ENCODE measurements at places on chromosomes 4 and X.

DNA sequence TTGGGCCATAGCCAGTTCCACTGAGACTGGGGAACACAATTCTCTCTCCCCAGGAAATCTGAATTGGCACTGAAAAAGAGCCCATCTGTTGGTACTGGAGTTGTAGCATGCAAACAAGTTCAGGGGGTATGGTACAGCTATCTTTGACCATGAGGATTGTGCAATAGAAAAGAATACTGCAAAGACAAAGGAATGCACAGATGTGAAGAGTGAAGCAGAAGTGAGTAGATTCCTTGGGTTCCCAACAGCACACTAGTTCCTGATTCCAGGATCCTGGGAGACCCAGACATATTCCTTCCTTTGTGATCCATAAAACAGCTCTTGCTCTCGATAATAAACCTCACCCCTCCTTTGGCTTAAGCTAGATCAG, 43.3 kb upstream of the CTAG2 start:
- no peak for ATAC-seq

- ATAC-seq: no peak
Measured at GRCh38 chr4:180169394-180169793, 2073.8 kb upstream of the TENM3 start.

DNA sequence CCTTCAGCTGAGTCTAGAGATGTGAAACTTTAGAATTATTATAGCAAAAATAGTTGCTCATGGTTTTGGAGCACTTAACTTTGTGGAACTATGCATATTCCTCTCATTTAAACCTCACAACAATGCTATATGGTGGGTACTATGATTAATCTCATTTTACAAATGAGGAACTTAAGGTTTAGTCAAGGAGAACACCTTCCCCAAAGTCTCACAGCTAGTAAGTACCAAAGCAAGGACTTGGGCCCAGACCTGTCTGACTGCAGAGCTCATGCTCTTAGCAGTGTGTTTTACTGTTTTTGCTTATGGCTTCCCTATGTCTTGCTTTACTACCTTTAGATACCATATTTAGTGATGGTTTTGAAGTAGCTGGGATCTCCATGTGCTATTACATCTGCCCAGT, 5.1 kb downstream of the UBE2A start:
- no peak for ATAC-seq

DNA sequence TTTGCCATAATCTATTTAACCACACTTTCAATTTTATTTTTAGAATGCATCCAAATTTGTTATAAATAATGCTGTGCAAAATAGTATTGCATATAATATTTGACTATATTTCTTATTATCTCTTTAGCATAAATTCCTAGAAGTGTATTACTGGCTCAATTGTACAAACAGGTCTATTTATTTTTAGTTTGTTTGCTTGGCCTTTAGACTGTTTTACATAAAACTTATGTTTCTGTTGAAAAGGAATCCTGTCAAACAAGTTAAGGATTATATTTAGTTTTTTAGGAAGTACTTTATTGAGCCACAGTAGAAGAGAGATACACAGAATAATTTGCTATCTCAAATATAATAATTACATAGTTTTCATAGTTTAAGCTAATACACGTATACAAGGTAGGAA, 413.8 kb downstream of the GBA3 start:
- ATAC-seq: no peak

DNA sequence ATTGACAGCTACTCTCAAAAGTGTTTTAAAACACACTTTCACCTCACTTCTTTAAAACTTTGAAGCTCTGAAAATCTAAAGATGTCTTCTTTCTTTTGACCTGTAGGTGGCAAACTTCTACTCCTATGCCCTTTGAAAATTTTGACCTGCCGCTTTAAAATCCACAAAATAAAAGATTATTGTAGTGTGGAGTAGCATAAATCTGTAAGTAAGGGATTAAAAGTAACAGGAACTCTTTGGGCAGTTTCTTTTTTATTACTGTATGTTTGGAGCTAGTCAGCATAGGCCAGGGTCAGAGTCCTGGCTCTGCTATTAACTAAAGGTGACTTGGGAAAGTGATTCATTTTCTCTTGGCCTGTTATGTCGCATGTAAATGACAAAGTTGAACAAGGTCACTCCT, 25.5 kb downstream of the BBS12 start:
- ATAC-seq: peak; percentile 28

DNA sequence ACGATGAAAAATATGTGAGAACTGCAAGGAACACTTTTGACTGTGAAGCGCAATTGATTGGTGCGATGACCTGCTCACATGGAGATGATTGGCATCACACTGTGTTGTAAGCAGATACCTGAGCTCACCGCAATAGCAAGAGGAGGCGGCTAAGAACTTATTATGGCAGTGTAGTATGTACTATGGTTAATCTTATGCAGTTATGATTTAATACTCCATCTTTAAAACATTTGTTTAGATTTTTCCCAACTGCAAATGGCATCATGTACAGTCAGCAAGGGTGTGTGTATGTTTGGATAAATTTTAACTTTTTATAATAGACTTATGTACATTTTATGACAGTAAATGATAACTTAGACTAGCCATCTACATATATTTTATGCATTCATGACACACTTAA, 25.5 kb downstream of the PRIMPOL start:
- no peak for ATAC-seq

GRCh38 chr4:56259655-56260054, 127.6 kb downstream of the AASDH start:
- no peak for ATAC-seq

GRCh38 chr4:81466841-81467671, 4.7 kb downstream of the RASGEF1B start:
- ATAC-seq: no peak

DNA sequence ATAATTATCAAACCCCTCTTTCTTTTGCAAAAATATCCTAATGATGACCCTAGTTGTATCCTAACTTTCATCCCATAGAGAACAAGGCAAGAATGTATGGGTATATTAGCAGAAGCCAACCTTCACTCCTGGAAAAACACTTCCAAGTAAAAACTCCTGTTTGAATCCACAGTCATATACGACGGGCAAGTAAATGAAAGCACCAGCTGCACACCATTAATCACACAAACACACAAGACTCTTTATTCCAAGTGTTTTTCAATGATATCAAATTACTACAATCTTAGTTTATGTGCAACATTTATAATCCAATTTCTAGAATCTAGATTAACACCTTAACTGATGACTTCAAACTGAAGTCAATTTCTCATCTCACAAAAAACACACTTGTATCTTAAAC, 22.9 kb downstream of the ACSL4 start:
- no peak for ATAC-seq

- ATAC-seq: no peak
Measured at GRCh38 chrX:109707319-109707718, 25.7 kb downstream of the ACSL4 start.

GRCh38 chrX:68931345-68931744, 102.5 kb downstream of the EFNB1 start:
- peak; percentile 64 for ATAC-seq

DNA sequence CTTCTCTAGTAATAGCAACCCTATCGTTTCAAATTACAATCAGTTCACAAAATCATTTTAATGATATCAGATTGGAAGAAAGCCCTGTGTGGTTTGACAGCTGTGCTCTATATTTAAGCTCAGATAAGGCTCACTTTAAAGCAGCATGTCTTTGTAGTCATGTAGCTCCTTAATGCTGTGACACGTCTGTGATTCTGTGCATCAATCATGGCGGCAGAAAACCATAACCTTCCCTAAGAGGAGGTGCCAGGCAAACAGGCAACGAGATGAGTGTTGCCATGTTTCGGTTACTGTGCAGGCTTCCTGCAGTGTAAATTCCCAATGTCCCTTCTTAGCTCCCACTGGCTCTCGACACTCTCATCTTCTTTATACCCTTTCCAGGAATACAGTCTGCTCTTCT, 212.7 kb downstream of the GRID2 start:
- no peak for ATAC-seq

GRCh38 chr4:105148356-105148755, 1.7 kb downstream of the TET2 start:
- no peak for ATAC-seq

DNA sequence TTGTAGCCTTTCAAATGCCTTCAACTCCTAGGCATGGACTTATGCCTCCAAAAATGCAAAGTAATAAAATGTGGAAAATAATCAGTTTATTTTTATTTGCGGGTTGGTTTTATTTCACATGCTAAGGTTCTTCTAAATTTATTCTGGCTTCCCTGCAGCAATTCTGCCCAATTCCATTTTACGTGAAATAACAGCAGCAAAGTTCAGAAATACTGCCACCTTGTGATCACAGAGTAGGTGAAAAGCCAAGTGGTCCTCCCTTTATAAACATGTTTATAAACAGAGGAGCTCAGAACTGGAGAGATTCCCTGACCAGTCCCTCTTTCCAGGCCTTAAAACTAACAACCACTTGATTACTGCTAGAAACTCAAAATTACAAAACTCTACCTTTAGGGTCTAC, 14.7 kb upstream of the DCHS2 start:
- ATAC-seq: peak; percentile 43

DNA sequence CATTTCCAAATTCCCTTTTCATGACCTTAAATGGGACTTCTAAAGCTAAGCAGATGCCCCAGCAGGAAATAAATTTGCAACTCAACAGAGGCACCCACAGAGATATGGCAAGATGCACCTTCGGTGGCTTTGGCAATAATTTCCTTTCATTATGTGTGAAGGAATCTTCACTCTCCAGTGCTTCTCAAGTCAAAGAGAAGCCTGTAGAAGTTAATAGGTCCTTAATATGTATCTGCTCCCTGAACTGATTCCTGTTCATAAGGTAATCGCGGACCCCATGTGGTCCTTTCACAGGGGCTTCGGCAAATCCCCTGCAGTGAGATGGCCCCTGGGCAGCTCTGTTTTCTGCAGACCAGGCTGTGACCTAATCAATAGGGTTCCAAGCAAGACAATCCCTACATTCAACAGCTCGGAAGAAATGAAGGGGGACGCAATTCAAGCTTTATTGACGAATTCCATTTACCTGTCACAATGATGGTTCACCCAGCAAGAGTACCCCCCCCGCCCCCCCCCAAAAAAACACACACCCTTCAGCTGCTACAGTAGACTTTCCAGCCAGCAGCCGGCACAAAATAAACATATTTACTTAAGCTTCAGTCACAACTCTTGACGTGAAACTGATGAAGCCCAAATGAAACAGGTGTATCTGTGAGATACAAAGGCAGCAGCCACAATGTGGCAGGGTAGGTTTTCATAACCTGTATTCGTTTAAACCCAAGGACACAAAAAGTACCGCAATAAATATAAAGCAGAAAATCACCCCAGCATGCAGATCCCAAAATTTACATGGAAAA, 35.3 kb downstream of the FAT1 start:
- ATAC-seq: no peak

- ATAC-seq: peak; percentile 61
Measured at GRCh38 chr4:24690436-24690835, 104.9 kb upstream of the SOD3 start.

DNA sequence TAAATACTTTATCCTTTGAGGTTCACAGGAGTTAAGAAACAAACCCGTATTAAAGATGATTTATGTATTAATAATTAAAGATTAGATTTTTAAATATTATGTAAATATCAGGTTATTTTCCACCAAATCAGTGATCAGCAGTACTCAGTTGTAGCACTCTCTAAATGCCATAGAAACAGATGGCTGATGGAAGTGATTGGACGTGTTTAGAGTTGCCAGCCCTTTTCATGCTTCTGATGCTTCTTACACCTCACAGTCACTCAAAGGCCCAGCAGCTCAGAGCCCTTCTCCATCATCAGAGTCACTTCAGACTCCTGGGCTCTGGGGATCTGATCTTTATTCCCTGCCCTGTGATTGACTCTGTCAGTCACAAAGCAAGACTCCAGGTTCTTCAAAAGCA, 170.1 kb upstream of the PGRMC2 start:
- ATAC-seq: no peak

- peak; percentile 95 for ATAC-seq
Measured at GRCh38 chr4:183588169-183588675, 70.8 kb downstream of the RWDD4 start.

GRCh38 chrX:43551590-43551989, 104.5 kb upstream of the MAOA start:
- no peak for ATAC-seq

- ATAC-seq: no peak
Measured at GRCh38 chr4:2082627-2083026, 23.5 kb downstream of the NAT8L start.

- ATAC-seq: no peak
Measured at GRCh38 chr4:164904336-164904735, 27.4 kb downstream of the APELA start.

DNA sequence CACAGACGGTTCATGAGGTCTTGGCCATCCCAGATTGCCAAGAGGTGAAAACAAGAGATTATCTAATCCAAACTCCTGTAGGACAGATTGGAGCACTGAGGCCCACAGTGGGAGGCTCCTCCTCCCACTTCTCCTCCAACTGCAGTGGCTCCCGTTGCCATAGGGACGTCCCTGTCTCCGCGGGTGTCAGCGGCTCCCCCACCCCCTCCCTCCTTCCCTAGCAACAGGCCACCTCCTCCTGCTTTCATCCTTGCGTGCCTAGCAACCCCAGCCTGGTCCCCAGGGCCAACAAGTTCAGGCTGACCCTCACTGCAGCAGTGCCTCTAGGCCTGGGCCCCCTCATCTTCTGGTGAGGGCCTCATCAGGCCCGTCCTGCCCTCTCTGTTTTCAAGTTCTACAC, 6.8 kb upstream of the IQSEC2 start:
- peak; percentile 10 for ATAC-seq

DNA sequence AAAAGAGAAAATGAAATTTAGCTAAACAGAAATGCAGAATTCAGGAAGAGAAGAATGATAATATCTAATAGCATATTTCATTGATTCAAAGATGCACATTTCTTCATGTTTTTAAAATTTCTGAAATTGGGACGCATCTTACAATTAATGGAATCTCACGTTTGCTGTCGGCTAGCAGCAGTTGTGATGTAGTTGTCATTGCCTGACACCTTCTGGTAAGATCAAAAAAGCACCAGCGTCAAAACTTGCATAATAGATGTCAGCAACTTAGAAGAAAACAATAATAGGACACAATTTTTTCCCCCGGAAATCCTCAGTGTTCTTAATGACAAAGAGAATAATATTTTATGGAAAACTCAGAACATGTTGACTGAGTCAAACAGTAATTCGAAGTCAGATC, 29.8 kb upstream of the SLC7A3 start:
- ATAC-seq: no peak

DNA sequence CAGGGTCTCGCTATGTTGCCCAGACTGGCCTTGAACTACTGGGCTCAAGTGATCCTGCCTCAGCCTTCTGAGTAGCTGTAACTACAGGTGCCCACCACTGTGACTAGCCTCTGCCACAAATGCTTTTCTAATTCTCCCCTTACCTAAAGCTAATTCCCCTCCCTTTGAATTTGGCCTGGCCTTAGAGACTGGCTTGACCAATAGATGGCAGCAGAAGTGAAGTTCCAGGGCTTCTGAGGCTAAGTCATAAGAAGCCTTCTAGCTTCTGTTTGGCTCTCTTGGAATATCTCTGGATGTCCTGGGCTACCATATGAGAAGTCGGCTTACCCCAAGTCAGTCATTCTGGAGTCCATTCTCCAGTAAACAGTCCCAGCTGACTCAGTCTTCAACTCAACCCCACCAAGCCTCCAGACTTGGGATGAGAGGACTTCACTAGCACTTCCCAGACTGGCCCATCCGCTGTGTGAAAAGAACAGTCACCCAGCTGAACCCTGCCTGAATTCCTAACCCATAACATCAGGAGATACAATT, 61.0 kb downstream of the HPRT1 start:
- no peak for ATAC-seq

- ATAC-seq: no peak
Measured at GRCh38 chr4:2159931-2160330, 82.0 kb downstream of the HAUS3 start.

All from gastroesophageal sphincter (tissue), 4 donors.